Activated CD4-positive, alpha-beta memory T cell treated with anti-CD3 and anti-CD28 coated beads, Interleukin-2, amount 10 ng/mL, durations not matched to agents 7 days and 5 days (primary cell): ENCODE measurements at places on chromosomes 4 and X. TPM values are rescaled to one million over a fixed set of nuclear protein-coding genes. Genes with fewer than 3 reads are reported as not detected.

GRCh38 chr4:13642170-13642950 is 14.8 kb upstream of the BOD1L1 start:
- H3K4me1 ChIP-seq: peaks cover 7% of the 10 kb centered on the region
- no peak overlapping the region for H3K4me3 ChIP-seq
- no peaks in the 10 kb centered on the region for H3K36me3 ChIP-seq
- no peak overlapping the region for H3K27ac ChIP-seq

- H3K4me1 ChIP-seq: peaks cover 6% of the 10 kb centered on the region
- H3K4me3 ChIP-seq: no peak overlapping the region
- H3K36me3 ChIP-seq: no peaks in the 10 kb centered on the region
- no peak overlapping the region for H3K27ac ChIP-seq
- no peaks in the 10 kb centered on the region for H3K27me3 ChIP-seq
- no peak for DNase-seq
These were observed 4.6 kb downstream of the DGKQ start for GRCh38 chr4:968621-969394.

GRCh38 chrX:31006027-31006426 is 65.8 kb downstream of the FTHL17 start:
- no peak overlapping the region for H3K4me3 ChIP-seq
- H3K27me3 ChIP-seq: no peaks in the 10 kb centered on the region
- no peak for DNase-seq
- no peak overlapping the region for H3K27ac ChIP-seq
- no peaks in the 10 kb centered on the region for H3K4me1 ChIP-seq

The KCND1 gene
- 4.9 TPM for total RNA-seq

DNA sequence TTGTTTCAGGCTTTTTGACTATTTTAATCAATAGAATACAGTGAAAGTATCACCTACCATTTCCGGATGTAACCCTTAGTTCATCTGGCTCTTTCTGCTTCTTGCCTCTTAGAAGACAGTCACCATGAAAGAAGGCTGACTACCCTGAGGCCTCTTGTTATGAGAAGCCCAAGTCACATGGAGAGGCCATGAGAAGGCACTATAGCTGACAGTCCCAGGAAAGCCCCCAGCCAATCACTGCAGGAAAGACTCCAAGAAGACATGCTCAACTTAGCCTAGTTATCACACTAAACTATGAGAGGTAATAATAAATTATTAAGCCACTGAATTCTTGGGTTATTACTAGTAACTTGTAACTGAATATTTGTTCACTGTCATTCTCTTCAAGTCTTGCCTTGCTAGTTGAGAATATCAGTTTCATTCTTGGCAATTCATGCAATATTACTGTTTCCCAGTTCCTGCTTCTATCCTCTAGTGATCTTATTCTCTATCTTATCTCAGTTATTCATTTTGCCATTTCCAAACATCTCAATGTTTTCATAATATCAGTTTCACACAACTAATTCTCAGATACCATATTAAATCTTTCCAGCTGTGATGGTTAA is 57.1 kb upstream of the GUCY1A1 start:
- no peaks in the 10 kb centered on the region for H3K36me3 ChIP-seq
- no peak overlapping the region for H3K4me3 ChIP-seq
- H3K27me3 ChIP-seq: no peaks in the 10 kb centered on the region
- H3K4me1 ChIP-seq: no peaks in the 10 kb centered on the region

The VGLL1 gene
- not detected for total RNA-seq

The SERTM2 gene
- total RNA-seq: not detected
